ENCODE measurements at places on chromosomes 1 and 21.

- no peak for DNase-seq
Observed at GRCh38 chr1:99745061-99745460, 21.4 kb downstream of the FRRS1 start.

DNA sequence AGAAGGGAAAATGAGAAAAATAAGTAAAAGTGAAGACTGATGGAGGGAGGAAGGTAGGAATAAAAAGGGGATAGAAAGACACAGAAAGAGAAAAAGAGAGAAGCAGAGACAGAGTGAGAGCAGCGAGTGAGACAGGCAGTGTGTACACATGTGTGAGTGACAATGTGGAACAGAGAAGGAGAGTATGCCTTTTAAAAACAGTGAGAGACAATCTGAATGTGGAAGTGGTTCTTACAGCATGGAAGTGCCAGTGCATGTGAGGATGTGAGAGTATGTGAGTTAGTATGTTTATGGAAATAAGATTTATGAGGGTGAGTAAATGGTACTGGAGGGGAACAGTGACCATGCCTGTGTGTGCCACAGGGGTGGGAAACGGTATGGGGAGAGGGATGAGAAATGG lies 1.2 kb downstream of the NEGR1 start:
- DNase-seq = no peak

DNA sequence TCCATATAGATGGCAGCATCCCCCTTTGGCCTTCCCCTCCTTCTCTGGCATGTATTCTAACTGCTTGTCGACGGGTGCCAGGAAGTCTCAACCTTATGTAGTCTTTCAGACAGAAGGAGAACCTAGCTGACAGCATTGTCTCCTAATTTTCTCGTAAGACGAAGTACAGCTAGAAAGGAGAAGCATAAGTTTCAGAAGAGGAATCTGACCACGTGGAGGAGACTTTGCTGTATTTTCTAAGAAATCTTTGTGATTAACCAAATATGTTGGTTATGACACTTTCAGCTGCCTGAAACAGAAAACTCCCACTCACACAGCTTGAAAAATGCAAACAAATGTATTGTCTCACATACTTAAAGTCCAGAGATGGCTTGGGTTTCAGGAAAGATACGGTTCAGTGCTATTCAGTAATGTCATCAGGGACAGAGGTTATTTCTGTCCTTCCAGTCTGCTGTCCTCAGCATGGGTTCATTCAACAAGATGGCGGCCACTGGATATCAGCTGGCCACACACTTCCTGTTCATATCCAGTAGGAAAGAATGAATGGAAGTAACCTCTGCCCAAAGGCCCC lies 109.5 kb upstream of the ZNF648 start:
- DNase-seq = no peak

- DNase-seq = no peak
Observed at GRCh38 chr1:187070076-187070475, 241.3 kb downstream of the PLA2G4A start.

- DNase-seq = no peak
Observed at GRCh38 chr1:47405697-47406096, 10.4 kb upstream of the FOXE3 start.
